Activated T-cell treated with anti-CD3 and anti-CD28 coated beads, Interleukin-2, amount 50 U/mL, for 24 hours (primary cell): ENCODE measurements at places on chromosomes 12 and 14.
A peak's percentile ranks its signal among the peaks of the same experiment; 100 is the strongest.

GRCh38 chr14:36845356-36846012 lies 183.8 kb downstream of the PAX9 start:
- no peak for DNase-seq

- DNase-seq: no peak
These were observed 222.0 kb upstream of the CPNE8 start for GRCh38 chr12:39127401-39127800.

GRCh38 chr14:103897075-103897947 lies 30.9 kb upstream of the TDRD9 start:
- no peak for DNase-seq

DNA sequence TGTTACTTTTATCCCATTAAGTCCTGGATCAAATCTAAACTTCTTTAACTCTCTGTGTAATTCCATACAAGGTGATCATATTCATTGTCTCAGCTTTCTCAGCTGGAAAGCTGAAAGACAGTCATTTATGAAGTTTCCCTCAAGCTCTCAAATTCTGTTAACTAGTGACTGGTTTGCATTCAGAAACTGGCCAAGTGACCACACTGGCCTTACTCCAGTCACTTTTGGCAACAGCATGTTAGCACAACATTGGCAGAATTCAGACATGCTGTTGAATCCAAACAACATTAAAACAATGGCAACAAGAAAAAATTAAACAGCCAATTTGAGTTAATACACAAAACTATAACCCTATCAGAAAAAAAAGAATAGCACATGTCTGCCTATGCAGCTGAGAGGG lies 343.3 kb downstream of the MDGA2 start:
- DNase-seq: no peak

GRCh38 chr12:127165567-127166392 lies 1101.2 kb upstream of the TMEM132C start:
- peak; percentile 89 for DNase-seq
